ENCODE measurements at places on chromosomes 13 and 19.
A peak's percentile ranks its signal among the peaks of the same experiment; 100 is the strongest.

DNA sequence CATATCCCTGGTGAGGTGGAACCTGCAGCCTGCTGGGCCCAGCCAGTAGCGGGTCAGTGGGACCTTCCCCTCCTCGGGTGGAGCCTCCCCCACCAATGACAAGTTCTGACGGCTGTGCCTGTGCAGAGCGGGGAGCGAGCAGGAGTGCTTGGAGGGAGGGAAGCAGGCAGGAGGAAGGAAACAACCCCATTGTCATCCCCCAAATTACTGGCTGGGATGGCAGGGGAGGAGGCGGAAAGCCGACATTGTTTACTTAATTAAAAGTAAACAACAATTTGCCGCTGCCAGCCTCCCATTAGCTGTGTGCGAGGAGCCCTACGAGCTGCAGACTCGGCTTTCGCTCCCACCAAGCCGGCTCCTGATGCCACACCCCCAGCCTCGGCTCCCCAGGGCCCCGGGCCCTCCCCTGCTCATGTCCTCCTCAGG lies 45.5 kb downstream of the LYL1 start:
- peak; percentile 52 for DNase-seq

GRCh38 chr13:106151056-106151699 lies 384.3 kb downstream of the EFNB2 start:
- no peak for DNase-seq

- no peak for DNase-seq
These were observed 289.9 kb upstream of the PRR20A start for GRCh38 chr13:56850852-56851251.

- DNase-seq = no peak
These were observed 1.2 kb downstream of the CPT1C start for GRCh38 chr19:49692147-49692506.

DNA sequence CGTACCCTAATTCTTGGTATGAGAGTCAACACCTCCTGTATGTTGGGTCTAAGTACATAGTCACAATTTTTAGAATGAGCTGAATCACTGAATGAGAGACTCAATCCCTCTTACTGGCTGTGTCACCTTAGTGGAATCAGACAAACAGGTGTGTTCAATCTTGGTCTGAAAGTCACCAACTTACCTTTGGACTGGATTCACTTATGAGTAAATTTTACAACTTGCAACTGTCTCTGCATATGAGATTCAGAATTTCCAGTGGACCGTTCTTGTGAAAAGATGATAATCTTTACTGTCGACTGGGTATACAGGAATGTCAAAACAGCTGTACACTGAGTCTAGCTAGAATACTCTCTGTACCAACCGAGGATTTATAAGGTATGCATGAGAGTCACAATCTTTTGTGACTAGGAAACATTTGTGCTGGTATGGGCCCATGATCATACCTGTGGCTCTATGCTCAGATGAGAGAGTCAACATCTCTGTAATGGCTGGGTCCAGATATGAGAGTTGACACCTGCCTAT lies 5.9 kb upstream of the ZNF91 start:
- no peak for DNase-seq

- no peak for DNase-seq
These were observed 466.0 kb downstream of the FOXO1 start for GRCh38 chr13:40200273-40200978.

DNA sequence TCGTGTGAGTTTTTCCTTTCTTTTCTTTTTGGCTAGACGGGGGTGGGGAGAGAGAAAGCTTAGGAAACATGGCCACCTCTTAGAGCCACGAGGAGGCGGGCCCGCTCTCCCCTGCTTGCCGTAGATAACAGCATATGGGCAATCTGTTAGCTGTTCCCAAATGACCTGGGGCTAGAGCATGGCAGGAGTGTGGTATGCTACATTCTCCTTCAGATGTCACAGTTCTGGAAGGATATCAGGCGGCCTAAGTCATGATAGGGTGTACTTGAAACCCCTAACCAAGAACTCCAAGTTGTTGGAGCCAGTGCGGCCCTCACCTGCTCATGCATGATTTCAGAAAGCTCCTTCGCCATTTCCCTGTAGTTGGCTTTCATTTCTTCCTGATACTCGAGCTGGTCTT lies 44.3 kb upstream of the SLC15A1 start:
- DNase-seq = no peak

DNA sequence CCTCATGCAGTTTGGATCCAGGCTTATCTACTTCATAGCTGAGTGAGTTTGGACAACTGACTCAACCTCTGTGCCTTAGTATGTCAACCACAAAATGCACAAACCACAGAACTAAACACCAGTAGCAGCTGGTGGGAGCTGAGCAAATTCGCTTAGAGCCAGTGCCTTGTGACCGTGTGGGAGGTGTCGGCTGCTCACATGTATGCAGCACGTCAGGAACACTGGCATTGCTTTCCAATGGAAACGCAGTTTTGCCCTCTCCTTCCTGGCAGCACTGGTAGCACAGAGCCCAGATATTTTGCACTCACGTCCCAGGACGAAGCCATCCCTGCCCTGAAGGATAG lies 8.3 kb upstream of the NTN5 start:
- no peak for DNase-seq

Measured in NCI-H510A treated with DMSO at 0.1 percent for 48 hours (cell line).